ENCODE measurements at places on chromosomes 11 and 22. TPM values are rescaled to one million over a fixed set of nuclear protein-coding genes. Genes with fewer than 3 reads are reported as not detected.

Gene DCPS
- 39.6 TPM for total RNA-seq

Gene GPHA2
- total RNA-seq: not detected

Gene STK33
- total RNA-seq: not detected

Gene GSTT2B
- total RNA-seq: 2.6 TPM

Gene FXYD2
- not detected for total RNA-seq

Gene SCUBE1
- total RNA-seq: not detected

Gene WBP2NL
- 0.73 TPM for total RNA-seq

Gene TNNT3
- not detected for total RNA-seq

Gene TRIM6
- total RNA-seq: 5.7 TPM

Gene AMBRA1
- 48.4 TPM for total RNA-seq

Gene NAALADL1
- total RNA-seq: 14.2 TPM

Gene ADM
- total RNA-seq: 21.3 TPM

Gene ASPHD2
- 2.3 TPM for total RNA-seq

Gene ALDH3B1
- total RNA-seq: 19.3 TPM

Gene UPK3A
- total RNA-seq: not detected

Data from melanocyte of skin (primary cell).